NCI-H524 (cell line): ENCODE measurements at places on chromosomes 7 and 10.

DNA sequence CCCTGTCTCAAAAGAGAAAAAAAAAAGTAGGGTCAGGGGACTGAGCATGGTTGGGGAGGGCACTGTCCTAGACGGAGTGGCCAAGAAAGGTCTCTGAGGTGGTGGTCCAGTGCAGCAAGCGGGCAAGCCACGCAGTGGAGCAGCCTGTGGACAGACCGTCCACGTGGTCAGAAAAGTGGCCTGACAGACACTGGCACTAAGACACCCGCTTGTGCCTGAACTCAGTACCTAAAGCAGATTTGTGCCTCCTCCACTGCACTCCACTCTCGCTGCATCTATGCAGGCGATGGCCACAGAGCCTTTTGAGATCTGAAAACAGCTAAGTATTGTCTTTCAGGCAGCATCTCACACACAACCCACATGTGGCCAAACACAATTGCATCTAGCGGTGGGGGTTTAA lies 8.8 kb downstream of the ASB10 start:
- no peak for DNase-seq

- DNase-seq: no peak
Observed at GRCh38 chr10:100037758-100038315, 28.1 kb upstream of the DNMBP start.

GRCh38 chr10:111295788-111296187 lies 219.0 kb downstream of the ADRA2A start:
- DNase-seq: no peak

DNA sequence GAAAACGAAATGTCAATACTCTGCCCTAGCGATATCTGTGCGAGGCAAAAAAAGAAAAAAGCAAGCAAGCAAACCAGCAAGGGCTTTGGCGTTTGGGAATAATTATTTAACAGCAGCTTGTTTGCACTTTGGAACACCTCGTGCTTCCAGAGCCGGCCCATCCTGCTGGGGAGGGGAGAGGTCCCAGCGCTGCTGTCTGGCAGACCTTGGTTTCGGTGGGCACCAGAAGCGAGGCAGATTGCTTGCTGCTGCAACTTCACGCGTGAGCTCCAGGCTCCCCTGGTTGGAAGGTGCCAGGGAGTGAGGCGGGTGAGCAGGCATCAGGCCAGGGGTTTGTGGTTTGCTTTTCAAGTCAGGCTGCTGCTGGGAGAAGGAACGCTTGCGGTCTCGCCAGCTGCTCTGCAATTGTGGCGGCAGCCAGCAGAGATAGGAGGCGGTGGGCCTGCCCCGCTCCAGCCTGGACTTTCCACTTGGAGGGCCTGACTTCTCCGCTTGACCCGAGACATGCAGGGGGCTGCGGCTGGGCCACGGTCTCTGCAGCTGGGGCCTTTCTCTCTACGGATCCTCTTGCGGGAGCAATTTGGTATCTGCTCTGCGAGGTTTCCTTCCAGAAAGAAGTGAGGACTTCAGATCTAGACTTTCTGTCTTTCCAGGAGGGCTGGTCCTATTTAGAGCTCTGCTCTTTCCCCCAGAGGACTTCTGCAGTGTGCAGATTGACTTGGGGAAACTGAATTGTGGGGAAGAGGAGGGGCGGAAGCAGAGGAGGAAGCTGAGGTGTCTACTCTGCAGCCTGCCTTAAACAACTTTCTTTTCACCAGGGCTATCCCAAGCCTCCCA lies 131.4 kb downstream of the PRPF18 start:
- no peak for DNase-seq

GRCh38 chr7:37666026-37666799 lies 17.4 kb upstream of the GPR141 start:
- DNase-seq: no peak

- no peak for DNase-seq
Observed at GRCh38 chr10:80373502-80373901, 16.9 kb downstream of the DYDC2 start.

GRCh38 chr7:2805213-2805944 lies 38.7 kb downstream of the GNA12 start:
- no peak for DNase-seq

DNA sequence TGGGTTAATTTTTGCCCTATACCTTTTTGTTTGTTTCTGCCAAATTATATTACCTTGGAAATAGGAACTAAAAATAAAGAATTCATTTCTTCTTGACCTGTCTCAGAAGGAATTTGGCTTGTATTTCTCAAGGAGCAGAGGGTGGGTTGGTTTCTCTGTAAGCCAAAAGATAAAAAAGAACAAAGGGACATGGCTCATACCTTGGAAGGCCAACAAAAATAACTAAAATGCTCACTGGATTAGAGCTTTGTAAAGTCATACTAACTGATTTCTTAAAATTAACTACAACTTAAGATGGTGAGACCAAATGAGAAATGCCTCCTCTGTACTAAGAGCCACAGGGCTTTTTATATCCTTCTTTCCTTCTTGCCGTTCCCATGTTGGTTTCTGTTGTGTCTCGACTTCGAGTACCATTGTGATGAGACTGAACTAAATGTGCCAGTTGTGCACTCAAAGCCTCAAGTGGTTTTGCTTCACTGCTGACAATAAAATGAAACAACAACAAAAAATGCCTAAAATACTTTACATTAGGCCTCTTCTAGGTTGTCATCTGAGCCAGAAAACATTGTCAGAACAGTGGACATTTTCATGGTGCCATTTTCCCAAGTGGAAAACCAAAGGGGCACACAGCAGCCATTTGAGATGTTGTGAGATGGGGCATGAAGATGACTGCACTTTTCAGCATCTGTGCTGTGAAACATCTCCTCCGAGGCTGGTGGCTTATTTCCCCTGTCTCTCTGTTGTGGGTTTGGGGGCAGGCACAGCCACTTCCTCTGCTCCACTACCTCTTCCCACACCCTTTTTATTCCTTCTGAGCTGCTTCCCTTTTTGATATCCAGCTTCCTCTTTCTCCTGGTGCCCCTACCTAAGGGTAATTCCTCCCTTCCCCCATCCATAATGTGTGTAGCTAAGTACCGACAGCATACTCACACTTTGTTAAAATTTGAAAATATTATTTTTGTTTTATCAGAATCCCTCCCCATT lies 51.8 kb upstream of the AGR3 start:
- no peak for DNase-seq

GRCh38 chr7:137986252-137987017 lies 15.5 kb downstream of the CREB3L2 start:
- no peak for DNase-seq

DNA sequence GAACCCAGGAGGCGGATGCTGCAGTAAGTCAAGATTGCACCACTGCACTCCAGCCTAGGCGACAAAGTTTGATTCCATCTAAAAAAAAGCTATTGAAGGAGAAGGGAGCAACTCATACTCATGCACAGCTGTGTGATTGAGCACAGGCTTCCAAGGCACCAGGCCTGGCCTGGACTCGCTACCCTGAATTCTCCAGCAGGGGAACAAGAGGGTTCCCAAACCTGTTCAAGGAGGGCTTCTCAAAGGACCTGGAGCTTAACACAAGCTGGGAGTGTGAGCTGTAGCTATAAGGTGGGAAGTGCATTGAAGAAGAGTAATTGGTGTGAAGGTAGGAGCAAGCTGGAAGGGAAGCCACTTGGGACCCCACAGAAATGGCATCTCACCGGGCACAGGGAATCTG lies 15.1 kb upstream of the DDIT4 start:
- peak; percentile 13 for DNase-seq

DNA sequence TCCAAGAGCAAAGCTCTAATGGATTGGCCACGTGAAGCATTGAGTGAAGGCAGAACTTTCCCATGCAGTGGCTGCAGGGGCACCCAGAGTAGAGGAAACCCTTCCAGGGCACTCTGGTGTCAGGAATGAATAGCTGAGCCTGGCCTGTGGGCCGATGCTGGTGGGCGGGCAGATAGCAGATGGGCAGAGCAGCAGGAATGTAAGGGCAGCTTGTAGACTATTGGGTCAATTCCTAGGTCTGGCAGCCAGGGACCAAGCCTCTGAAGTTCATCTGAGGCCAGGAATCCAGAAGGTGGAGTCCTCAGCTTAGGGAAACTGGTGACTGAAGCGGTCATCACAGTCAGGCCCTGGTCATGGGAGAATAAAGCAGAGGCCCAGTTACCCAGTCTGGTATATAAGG lies 115.4 kb downstream of the TMEM178B start:
- no peak for DNase-seq

GRCh38 chr10:6786579-6787031 lies 206.5 kb upstream of the PRKCQ start:
- DNase-seq: peak; percentile 22

GRCh38 chr10:78375854-78376785 lies 342.5 kb downstream of the RPS24 start:
- no peak for DNase-seq

DNA sequence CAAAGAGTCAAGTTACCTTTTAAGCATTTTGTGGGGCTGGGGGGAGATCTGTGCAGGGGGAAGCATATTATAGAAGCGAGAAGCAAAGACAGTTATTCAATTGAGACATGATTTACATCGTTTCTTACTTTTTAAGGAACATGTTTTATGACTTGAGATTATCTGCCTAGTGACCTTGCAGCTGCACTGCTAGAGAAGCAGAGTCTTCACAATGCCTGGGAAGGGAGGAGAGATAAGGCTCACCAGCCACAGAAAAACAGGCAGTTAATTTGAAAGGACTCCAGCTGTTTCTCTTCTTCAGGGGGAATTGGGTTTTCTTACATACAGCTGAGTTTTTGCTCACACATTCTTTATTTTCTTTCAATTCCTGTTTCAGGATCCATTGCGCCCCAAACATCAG lies 31.0 kb downstream of the PHYH start:
- no peak for DNase-seq

DNA sequence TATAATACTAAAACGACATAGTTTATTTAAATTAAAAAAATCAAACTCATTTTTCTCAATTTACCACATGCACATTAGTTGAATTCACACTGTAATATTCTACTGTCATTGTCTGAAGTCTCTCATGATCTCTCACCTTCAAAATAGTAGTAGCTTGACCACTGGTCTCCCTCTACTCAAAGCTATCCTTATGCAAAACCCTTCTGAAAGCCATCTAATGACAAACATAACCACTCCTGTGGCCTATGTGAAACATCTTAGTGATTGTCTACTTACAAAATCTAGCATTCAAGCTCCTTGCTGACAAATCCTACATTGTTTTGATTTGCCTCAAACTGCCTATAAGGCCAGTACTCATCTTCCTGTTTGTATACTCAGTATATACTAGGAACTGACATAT lies 606.0 kb upstream of the GHITM start:
- no peak for DNase-seq

DNA sequence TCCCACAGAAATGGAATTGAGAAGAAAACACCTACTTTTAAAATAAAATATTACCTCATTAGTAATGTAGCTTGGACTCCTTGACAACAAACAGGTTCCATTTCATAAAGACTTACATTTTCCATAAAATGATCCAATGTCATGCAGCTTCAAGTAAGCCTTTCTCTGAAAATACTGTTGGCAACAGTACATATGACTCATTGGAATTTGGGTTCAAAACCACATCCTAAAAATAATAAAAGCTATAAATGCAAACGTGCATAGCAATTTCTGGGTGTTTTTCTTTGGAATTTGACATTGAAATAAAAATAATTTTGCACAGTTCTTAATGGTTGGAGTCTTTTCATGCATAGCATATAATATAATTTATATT lies 47.9 kb downstream of the FHIP2A start:
- DNase-seq: no peak

DNA sequence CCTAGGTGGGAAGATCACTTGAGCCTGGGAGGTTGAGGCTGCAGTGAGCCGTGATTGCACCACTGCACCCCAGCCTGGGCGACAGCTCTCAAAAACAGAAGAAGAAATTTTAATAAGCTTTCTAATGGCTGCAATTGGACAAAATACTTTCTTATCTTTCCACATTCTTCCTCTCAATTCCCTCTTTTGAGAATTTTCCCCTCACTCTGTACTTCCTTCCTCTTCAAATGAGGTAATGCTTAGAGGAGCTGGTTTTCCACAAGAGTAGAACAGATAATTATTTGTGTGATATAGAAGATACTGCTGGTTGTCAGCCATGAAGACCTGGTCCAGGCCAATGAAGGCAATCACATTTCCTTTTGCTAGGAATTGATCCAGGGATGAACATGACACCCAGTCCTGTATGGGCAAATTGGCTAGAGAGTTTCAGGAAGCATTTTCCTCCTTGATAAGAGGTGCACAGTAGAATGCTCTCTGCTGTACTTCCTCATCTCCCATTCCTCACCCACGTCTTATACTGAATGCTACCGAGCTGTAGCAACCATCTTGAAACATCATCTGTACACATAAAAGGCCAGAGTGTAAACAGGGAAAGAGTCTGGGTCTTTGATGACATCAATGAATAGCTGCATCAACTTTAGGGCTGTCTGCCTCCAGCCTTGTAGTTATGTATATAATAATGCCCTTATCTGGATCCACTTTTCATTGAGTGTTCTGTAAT lies 103.9 kb downstream of the CDK6 start:
- no peak for DNase-seq

- no peak for DNase-seq
Observed at GRCh38 chr7:80924090-80924489, 5.2 kb upstream of the SEMA3C start.

- DNase-seq: no peak
Observed at GRCh38 chr7:35316549-35316948, 62.6 kb upstream of the TBX20 start.

DNA sequence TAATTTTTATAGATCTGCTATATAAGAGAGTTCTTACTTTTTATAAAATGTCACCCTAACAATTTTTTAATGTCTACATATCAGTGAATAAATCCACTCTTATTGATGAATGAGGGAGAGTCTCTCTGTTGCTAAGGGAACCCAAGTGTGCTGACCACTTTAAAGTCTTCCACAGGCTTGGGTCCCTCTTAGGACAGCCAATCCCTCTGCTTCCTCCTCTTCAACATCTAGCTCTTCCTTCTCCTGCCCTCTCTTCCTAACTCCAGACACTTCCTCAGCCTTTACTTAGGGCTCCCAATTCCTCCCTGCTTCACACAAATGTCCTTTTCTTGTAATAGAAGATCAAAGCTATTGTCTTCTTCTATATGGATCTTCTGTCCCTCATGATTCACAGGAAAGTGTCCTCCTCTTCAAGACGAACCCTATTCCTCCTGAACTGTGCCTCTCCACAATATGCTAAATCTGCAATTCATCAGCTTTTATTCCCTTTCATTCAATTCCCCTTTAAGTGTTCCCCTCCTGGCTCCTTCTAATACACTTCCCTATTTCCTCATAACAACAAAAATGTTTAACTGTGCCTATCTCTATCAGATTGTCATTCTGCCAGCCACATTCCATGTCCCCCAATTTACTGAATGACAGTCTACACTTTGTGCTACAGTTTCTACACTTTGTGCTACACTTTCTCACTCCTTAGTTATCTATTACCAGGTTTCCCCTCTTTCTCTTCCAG lies 37.7 kb downstream of the CDK6 start:
- DNase-seq: no peak

DNA sequence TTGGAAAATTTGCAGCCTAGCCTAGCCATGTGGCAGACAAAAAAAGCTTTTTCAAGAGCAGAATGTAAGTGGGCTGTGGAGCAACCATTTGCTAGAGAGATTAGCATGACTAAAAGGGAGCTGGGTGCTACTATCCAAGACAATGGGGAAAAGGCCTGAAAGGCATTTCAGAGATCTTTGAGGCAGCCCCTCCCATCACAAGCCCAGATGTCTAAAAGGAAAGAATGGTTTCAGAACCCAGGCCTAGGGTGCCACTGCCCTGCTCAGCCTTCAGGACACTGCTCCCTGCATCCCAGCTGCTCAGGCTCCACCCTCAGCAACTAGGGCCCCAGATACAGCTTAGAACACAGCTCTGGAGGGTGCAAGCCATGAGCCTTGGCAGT lies 24.7 kb downstream of the PNLIPRP3 start:
- DNase-seq: no peak
